ENCODE measurements at places on chromosomes 1 and 21.
A peak's percentile ranks its signal among the peaks of the same experiment; 100 is the strongest.

DNA sequence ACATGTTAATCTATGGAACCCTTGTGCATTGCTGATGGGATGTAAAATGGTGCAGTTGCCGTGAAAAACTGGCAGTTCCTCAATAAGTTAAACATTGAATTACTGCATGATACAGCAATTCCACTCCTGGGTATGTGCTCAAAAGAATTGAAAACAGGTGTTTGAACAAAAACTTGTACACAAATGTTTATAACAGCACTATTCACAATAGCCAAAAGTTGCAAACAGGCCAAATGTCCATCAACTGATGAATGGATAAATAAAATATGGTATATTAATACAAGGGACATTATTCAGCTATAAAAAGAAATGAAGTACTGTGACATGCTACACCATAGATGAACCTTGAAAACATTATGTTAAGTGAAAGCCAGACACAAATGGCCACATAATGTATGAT is 17.7 kb upstream of the SRSF10 start:
- DNase-seq = no peak

- no peak for DNase-seq
Measured at GRCh38 chr1:12012560-12013316, 6.6 kb upstream of the MIIP start.

- DNase-seq = no peak
Measured at GRCh38 chr1:98991127-98992012, 13.3 kb downstream of the PLPPR5 start.

GRCh38 chr21:33531007-33531406 is 10.9 kb downstream of the GART start:
- DNase-seq = no peak

DNA sequence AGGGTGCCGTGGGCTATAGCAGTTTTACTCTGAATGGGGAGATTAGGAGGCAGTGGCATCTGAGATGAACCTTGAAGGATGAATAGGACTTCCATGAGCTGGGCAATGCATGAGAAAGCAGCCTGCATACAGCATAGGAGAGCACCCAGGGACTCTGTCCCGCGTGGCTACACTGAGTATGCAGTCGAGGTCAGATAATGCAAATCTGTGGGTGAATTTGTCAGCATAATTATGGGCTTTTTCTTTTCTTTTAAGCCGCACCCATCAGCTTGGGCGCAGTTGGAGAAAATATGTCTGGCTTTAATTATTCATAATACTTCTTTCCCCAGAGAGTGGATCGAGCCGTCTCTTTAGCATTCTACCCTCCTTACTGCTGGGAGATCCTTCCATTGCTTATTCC is 188.5 kb downstream of the ZSCAN20 start:
- no peak for DNase-seq

DNA sequence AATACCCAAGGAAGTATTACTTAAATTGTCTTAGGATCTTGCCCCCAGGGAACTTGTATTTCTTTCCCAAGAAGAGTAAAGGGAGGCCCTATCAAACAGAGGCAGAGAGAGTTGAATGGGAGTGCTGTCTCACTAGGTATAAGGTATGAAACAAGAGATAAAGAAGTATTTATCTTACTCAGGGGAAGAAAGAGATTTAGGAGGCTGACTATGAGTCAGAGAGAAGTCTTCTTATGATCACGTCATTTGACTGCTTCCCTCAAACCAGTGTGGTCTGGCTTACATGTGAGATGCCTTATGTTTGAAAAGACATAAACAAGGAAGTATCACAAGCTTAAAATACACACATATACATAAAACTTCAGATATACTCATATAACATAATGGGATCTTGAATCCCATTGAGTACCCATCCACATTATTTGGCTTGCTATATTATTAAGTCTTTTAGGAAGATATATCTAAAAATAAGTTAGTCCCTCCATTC is 29.6 kb downstream of the DUSP10 start:
- no peak for DNase-seq

GRCh38 chr1:5849550-5849949 is 142.7 kb downstream of the NPHP4 start:
- DNase-seq = no peak

- DNase-seq = no peak
Measured at GRCh38 chr1:86197206-86197855, 40.8 kb upstream of the COL24A1 start.

- no peak for DNase-seq
Measured at GRCh38 chr1:87136607-87137341, 191.9 kb upstream of the LMO4 start.

- DNase-seq = no peak
Measured at GRCh38 chr1:220339581-220339980, 67.3 kb upstream of the RAB3GAP2 start.

DNA sequence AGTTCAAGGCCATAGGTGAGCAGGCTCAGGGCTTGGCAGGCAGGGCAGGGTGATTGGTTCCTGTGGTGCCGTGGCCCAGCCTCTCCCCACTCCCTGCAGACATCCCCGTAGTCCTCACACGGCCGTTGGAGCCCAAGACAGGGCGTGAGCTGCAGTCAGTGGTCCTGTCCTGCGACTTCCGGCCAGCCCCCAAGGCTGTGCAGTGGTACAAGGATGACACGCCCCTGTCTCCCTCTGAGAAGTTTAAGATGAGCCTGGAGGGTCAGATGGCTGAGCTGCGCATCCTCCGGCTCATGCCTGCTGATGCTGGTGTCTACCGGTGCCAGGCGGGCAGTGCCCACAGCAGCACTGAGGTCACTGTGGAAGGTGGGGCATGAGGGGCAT is 71.9 kb downstream of the OBSCN start:
- DNase-seq = no peak

DNA sequence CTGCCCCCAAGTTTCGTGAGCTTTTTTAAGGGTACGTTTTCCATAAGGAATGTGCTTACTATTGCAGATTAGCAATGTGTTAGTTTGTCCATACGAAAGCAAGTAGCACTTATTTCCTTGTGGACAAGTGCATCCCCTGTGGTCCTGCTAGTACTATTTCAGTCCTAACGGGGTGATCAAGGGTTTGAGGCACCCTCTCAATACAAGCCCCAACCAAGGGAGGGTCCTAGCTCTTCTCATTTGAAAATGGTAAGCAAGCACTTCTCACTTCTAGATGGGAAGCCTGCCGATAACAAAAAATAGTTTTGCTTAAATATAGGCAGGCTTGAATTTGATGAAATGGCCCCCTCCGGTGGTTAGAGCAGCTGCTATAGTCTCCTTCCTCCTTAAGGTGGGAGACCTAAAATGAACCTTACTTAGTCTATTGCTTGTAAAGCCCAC is 64.0 kb upstream of the HMCN1 start:
- peak; percentile 33 for DNase-seq

DNA sequence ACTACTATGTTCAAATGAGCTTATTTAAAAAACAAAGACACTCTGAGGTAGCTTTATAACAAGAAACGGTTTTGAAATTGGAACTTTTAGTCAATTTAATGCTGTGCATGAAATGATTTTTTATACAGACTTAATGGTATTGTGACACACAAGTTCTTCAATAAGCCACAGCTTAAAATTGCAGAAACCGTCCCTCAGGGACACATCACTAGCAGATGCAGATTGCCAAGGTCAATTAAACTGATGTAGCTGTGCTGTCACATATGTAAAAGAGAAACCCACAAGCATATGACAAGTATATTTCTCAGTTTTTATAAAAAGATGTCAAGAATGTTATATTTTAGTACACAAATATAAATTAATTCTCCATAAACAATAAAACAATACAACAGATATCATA is 366.9 kb downstream of the DPYD start:
- no peak for DNase-seq

DNA sequence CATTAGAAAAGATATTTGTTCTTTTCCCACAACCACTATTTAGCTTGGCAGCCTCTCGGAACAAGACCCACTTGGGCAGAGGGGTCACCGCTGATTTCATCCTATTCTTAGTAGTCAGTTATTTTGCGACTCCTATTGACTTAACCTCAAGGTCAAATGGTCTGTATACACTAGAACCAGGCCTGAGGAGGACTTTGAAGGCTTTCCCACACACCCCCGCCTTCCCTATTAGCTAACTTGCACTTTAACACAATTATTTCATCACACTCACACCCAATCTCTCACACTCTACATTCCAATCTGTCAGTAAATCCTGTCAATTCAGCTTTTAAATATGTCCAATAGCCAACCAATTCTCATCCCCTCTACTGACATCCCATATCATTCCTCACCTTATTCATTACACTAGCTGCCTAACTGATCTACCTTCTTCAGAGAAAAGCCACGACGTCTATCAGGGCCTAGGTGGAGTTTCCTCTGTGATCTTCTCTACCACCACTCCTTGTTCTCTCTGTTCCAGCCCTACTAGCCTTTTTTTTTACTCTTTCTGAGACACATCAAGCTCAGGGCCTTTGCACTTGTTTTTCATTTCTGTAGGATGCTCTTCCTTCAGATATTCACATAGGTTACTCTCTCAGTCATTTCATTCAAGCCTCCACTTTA is 1.0 kb upstream of the NIBAN1 start:
- no peak for DNase-seq
